Central memory CD4-positive, alpha-beta T cell (primary cell): ENCODE measurements at places on chromosomes 3 and 15.
A peak's percentile ranks its signal among the peaks of the same experiment; 100 is the strongest.

GRCh38 chr15:93030430-93031102 is 58.4 kb downstream of the RGMA start:
- DNase-seq = peak; percentile 52

DNA sequence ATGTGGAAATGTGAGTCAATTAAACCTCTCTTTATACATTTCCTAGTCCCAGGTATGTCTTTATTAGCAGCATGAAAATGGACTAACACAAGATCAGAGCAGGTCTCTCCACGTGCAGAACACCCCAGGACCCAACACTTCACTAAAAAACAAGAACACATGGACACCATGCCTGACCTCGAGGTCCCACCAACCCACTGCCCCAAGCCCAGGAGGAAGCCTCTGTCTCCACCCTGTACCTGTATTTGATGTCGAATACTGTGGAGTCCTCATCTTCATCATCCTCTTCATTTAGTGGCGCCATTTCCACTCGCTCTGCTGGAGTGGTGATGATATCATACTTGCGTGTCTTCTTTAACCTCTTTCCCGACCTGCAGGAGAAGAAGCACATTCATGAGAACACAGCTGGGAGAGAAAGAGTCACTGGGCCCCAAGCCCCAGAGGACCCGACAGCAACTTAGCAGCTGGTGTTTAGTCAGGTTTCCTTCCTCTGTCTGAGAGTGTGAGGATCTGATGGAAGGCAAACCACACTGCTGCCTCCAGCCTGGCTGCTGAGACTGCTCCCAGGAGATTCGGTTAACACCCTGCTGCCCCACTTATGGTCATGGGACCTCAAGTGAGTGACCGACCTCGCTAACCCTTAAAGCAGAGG is 25.5 kb downstream of the FAM174B start:
- no peak for DNase-seq

- peak; percentile 50 for DNase-seq
Measured at GRCh38 chr15:91271565-91272153, 171.6 kb downstream of the SV2B start.

GRCh38 chr3:37934631-37935289 is 55.8 kb upstream of the VILL start:
- no peak for DNase-seq

DNA sequence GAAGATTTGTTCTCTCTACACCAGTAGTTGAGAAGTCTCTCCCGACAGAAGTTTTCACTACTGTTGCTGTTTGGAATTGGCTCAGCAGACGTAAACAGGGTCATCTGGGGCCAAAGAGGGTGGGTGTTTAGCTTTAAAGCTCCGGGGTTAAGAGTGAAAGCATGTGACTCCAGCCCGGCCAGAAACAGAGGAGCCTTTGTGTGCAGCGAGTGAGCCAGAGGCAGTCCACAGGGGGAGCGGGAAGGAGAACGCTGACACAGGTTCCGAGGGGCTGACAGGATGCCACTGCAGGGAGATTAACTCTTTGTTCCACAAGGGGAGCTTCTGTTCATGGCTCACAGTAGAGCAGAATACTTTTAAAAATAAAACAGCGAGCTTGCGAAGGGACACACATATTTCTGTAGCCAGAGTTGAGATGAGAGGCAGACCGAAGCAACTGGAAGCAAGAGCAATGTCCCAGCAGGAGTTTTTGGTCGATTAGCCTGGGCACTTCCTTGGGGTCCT is 26.9 kb downstream of the BMF start:
- DNase-seq = no peak

DNA sequence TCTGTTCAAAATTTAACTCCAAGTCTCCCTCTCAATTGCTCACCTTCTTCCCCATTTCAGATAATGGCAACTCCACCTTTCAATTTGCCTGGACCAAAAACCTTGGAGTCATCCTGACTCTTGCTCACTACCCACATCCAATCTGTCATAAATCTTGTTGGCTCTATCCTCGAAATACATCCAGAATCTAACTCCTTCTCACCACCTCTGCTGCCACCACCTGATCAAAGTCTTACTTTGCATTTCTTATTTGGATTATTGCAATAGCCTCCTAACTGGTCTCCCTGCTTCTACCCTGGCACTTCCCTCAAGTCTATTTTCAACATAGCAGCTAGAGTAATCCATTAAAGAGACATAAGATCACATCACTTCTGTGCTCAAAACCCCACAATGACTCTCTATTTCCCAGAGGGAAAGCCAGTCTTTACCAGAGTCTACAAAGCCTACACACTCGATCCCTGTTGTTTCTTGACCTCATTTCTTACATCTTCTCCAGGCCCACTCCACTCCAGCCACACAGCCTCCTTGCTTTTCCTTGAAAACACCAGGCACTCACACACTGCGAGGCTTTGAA is 86.6 kb downstream of the GPR156 start:
- no peak for DNase-seq

DNA sequence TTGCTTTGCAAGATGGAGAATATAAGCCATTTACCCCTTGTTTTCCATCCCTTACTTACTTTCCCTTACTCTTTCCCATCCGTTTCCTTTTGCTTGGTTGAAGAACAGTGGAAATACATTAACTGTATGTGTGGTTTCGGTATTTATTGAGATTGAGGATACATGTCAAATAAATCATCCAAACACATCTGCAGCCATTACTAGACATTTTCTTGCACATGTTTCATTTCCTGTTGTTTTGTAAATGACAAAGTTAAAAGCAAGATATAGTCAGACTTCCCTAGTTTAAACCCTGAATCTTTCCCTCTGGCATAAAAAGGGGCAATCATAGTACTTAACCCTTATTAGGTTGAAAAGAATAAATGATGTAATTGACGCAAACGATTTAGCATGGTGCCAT is 82.1 kb upstream of the BCHE start:
- DNase-seq = no peak

DNA sequence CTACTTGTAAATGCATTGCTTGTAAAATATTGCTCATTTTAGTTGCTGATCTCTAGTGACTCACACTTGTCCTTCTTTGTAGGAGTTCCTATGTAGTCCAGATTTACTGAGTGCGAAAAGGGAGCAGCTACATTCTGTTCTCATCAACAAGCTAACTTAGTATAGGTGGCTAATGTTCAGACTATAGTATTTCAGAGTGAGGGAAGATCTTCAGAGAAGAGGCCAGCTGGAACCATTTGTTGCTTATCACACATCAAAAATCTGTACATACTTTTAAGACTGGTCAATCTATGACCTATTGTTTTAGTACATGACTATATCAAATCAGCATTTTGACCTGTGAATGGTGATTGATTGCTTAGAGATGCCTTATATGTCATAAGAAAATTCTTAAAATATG is 71.3 kb upstream of the THSD4 start:
- DNase-seq = no peak

- DNase-seq = no peak
Measured at GRCh38 chr15:80183886-80184285, 31.1 kb downstream of the FAH start.

DNA sequence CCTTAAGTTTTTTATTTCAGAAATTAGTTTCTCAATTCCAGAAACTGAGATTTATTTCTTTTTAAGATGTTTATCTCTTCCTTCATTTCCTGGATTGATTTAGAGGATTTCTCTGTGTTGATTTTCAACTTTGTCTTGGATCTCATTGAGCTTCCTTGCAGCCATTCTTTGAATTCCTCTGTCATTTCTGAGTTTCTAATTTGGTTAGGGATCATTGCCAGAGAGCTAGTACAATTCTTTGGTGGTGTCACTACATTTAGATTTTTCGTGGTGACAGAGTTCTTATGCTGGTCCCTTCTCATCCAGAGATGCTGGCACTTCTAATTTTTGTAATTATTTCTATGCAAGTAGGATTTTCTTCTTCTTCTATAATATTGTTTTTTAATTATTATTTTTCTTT is 691.1 kb upstream of the NAALADL2 start:
- no peak for DNase-seq

DNA sequence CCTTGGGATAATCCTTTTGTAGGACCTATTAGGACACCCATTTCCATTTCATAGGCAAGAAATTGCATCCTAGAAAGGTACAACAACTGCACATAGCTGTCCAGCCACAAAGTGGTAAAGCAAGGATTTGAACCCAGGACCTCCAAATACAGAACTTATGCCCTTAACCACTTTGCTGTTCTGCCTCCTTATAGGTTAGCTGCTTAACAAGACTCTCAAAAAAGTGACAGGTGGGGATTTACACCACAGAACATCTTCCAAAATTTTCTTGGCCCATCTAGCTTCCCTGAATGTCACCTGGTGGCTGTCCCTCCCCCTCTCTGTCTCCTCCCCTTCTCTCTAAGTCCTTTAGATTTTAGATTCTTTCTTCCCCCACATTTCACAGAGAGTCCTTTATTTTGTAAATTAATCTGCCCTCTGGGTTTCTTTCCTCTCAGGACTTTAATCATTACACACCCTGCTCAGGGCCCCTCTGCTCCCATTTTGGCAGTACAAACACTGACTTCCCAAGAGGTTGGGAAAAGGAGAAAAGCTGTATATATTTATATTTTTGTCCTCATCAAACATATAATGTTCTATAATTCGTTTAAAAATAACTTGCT is 120.6 kb downstream of the CPNE4 start:
- no peak for DNase-seq

GRCh38 chr15:90864507-90864906 is 3.9 kb upstream of the FURIN start:
- no peak for DNase-seq

GRCh38 chr3:73137736-73138403 is 76.4 kb downstream of the EBLN2 start:
- DNase-seq = no peak

GRCh38 chr3:112011376-112011940 is 12.7 kb downstream of the TAGLN3 start:
- no peak for DNase-seq
